ENCODE measurements at places on chromosomes 5 and 9.

- no peak overlapping the region for H3K4me3 ChIP-seq
- H3K27me3 ChIP-seq, result no peaks in the 10 kb centered on the region
- H3K36me3 ChIP-seq, result no peaks in the 10 kb centered on the region
- no peaks in the 10 kb centered on the region for H3K4me1 ChIP-seq
- no peak overlapping the region for H3K27ac ChIP-seq
These were observed 35.7 kb upstream of the PPP1R26 start for GRCh38 chr9:135443797-135444425.

DNA sequence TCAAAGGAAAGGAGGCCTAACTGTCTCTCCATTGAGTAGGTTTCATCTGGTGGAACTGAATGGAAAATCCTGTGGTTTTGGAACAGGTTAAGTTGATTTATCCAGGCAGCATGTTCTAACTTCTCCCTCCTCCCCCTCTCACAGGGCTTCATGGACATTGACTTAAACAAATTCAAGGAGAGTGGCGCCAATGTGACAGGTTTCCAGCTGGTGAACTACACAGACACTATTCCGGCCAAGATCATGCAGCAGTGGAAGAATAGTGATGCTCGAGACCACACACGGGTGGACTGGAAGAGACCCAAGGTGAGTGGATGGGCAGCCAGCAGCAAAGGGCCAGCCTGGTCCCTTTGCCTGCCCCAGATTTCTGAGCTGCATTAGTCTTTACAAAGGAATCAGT, 183.9 kb downstream of the GRIA1 start:
- no peak overlapping the region for H3K4me3 ChIP-seq
- DNase-seq, result no peak
- H3K27me3 ChIP-seq, result no peaks in the 10 kb centered on the region
- H3K27ac ChIP-seq, result no peak overlapping the region
- no peaks in the 10 kb centered on the region for H3K4me1 ChIP-seq

GRCh38 chr5:90326995-90327394, 82.6 kb downstream of the CETN3 start:
- no peaks in the 10 kb centered on the region for H3K4me1 ChIP-seq
- DNase-seq, result no peak
- no peaks in the 10 kb centered on the region for H3K36me3 ChIP-seq
- H3K27me3 ChIP-seq, result no peaks in the 10 kb centered on the region

- peak; percentile 43 for DNase-seq
- peak within 1 kb of the TSS; percentile 70 for H3K4me3 ChIP-seq
- H3K27ac ChIP-seq, result no peak within 1 kb of the TSS
These were observed at the start of gene ROR2 for GRCh38 chr9:91949946-91950664. ROR2 (minus strand) TSS chr9:91950228.

Measured in trophoblast cell (in vitro differentiated cells and primary cell).